Activated T-cell treated with anti-CD3 and anti-CD28 coated beads, Interleukin-2, amount 50 U/mL, for 72 hours (primary cell): ENCODE measurements at places on chromosomes 6 and 20. TPM values are rescaled to one million over a fixed set of nuclear protein-coding genes. Genes with fewer than 3 reads are reported as not detected.
A peak's percentile ranks its signal among the peaks of the same experiment; 100 is the strongest.

OTOR gene
- not detected for total RNA-seq

DNA sequence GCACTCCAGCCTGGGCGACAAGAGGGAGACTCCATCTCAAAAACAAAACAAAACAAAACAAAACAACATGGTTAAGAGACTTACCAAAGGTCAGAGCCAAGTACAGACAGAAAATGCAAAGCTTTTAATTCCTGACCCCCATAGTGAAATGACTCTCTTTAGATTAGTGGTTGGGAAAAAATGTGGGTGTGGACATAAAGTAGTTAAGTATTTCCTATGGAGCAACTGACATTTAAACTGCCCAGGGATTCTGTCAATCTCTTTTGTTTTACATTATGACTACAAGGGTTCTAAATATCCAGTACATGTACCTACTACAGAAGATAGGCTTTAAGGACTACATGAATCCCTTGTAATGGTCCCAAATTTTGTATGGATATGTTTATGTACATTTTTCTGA, 75.1 kb downstream of the IRAK1BP1 start:
- peaks cover 35% of the 10 kb centered on the region for H3K36me3 ChIP-seq
- H3K4me3 ChIP-seq, result no peak overlapping the region
- no peak for DNase-seq

- H3K36me3 ChIP-seq, result peaks cover 5% of the 10 kb centered on the region
- H3K27me3 ChIP-seq, result no peaks in the 10 kb centered on the region
- DNase-seq, result no peak
- peaks cover 12% of the 10 kb centered on the region for H3K4me1 ChIP-seq
These were observed 54.6 kb downstream of the B4GALT5 start for GRCh38 chr20:49659056-49659455.

REM1 gene
- not detected for total RNA-seq

DNA sequence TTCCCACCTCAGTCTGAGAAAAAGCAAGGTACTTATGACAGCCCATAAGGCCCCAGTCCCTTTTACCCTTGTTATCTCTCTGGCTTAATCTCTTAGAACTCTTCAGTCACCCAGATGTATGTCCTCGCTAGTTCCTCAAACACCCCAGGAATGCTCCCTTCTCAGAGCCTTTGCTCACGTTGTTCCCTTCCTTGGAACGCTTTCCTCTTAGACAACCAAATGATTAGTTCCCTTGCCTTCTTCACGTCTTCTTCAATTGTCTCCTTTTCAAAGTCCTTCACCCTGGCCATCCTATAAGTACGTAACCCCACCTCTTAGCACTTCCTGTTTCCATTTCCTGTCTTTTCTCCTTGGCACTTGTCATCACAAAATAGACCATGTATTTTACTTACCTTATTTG, 1.1 kb upstream of the APOBEC2 start:
- H3K27ac ChIP-seq, result peak overlapping the region; percentile 0
- peaks cover 4% of the 10 kb centered on the region for H3K36me3 ChIP-seq
- peaks cover 17% of the 10 kb centered on the region for H3K4me1 ChIP-seq
- no peak overlapping the region for H3K4me3 ChIP-seq

RIMS1 gene
- total RNA-seq, result not detected

DNA sequence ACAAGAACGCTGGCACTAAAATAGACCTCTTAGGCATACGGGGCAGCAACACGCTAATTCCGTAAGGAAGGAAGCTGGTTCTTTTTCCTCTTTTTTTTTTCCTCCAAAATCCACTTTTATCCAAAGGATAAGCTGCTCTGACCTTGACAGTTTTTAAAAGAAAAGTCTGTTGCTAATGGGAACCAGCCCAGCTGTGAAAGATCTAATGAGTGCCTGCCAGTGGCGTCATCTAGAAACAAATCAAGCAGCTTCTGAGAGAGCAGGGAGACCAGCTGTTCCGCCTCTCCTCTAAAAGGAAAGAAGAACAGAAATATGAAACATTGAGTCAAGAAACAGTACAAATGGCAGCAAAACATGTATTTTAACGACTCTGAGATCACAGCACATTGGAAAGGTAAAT, 78.6 kb downstream of the FAXC start:
- no peak for DNase-seq
- H3K27ac ChIP-seq, result no peak overlapping the region
- H3K27me3 ChIP-seq, result peaks cover 26% of the 10 kb centered on the region
- H3K36me3 ChIP-seq, result no peaks in the 10 kb centered on the region
- H3K4me3 ChIP-seq, result no peak overlapping the region
- no peaks in the 10 kb centered on the region for H3K4me1 ChIP-seq

DNA sequence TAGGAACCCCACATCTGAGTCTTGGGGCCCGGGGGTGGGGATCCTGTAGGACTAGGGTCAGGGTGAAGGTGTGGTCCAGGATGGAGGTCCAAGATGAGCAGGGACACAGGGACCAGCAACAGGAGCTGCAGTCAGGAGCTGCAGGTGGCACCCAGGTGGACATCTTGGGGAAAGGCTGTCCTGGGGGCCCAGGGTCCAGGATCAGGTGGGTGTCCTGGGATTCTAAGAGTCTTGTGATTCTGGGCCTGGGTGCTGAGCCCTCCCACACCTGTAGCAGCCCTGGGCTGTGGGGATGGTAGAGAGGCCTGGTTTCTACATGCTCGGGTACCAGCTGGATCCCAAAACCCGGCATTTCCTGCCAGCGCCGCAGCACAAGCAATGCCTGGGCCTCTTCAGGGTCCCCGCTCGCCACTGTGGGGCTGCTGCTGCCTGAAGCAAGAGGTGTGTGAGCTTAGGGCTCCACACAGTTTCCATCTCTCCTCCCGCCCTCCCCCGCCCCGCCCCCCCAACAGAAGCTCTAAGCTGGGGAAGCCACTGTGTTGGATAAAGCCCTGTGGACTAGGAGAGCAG, 20.7 kb downstream of the ERGIC3 start:
- H3K4me3 ChIP-seq, result no peak overlapping the region
- H3K27me3 ChIP-seq, result peaks cover 5% of the 10 kb centered on the region
- no peaks in the 10 kb centered on the region for H3K4me1 ChIP-seq
